ENCODE measurements at places on chromosomes 13 and 19.
A peak's percentile ranks its signal among the peaks of the same experiment; 100 is the strongest.

GRCh38 chr13:21149568-21149967, 26.8 kb downstream of the SKA3 start:
- no peak for DNase-seq

DNA sequence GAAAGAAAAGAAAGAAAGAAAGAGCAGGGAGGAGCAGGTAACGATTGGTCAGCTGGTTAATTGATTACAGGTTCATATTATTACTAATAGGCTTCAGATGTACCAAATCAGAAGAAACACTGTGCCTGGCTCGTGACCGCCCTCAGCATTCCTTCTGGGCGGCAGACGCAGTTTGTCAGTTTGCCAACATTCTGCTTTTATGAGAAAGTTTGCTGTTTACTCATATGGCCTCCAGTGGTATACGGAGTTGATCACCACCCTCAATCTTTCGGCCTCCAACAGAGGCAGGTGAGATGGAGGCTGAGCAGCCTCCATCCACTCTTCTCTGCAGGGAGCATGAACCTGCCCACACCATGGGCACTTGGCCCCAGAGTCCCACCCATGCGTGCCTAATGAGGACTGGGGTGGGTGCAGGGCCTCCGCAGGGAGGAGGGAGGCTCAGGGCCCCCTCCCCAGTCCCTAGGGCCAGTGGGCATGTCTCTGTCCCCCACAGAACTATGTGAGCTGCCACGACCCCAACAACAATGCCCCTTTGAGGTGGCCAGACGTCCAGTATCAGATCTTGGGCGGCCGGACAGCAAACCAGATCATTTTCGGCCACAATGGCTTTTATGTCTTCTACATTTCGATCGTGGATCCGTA, 8.8 kb downstream of the PRR22 start:
- DNase-seq, result no peak

- DNase-seq, result no peak
Observed at GRCh38 chr13:20354722-20355121, 122.6 kb upstream of the GJB6 start.

GRCh38 chr19:55341171-55341588, 1.5 kb downstream of the KMT5C start:
- peak; percentile 38 for DNase-seq

DNA sequence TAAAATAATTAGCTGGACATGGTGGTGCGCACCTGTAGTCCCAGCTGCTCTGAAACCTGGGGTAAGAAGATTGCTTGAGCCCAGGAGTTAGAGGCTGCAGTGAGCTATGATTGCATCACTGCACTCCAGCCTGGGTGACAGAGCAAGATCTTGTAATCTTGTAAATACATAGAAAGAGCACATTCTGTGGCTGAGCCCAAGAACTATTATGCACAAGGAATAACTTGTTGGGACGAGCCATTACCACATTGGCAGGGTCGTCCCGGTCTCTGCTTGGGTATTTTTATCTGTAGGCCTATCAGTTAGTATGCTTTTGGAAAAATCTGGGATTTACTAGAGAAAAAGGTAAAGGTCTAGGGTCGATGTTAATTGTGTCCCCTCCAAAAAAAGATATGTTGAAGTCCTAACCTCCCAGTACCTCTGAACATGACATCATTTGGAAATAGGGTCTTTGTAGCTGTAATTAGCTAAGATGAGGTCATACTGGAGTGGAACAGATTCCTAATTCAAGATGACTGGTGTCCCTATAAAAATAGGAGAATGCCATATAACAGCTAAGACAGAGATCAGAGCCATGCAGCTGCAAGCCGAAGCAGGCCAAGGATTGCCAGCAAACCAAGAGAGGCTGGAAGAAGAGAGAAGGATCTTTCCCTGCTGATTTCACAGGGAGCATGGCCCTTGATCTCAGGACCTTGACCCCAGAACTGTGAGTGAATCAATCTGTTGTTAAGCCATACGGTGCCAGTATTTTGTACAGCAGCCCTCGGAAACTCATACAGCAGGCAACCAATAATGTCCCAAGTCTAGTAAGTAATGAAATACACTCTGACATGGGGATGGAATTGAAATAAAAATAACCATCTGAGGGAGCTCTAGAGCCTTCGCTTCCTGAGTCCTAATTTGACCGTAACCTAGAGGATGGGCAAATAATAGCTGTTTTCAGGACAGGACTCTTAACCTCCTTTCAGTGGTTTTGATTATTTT, 77.0 kb downstream of the TM9SF2 start:
- DNase-seq, result no peak

DNA sequence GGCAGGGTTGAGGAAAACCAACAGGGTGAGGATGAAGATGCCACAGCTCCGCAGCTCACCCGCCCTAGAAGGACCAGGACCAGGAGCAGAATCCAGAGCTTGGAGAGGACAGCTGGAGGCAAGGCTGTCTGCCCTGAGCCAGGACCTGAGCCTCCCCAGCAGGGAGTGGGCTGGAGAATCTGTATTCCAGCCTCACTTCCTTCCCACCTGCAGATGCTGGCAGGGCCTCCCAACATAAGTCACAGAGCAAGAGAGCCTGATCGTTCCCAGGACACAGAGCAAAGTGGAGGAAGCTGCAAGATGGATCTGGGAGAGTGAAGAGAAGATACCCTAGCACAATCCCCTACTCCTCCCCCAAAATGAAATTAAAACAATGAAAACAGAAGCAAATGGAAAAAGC, 61.7 kb upstream of the WASF3 start:
- no peak for DNase-seq

DNA sequence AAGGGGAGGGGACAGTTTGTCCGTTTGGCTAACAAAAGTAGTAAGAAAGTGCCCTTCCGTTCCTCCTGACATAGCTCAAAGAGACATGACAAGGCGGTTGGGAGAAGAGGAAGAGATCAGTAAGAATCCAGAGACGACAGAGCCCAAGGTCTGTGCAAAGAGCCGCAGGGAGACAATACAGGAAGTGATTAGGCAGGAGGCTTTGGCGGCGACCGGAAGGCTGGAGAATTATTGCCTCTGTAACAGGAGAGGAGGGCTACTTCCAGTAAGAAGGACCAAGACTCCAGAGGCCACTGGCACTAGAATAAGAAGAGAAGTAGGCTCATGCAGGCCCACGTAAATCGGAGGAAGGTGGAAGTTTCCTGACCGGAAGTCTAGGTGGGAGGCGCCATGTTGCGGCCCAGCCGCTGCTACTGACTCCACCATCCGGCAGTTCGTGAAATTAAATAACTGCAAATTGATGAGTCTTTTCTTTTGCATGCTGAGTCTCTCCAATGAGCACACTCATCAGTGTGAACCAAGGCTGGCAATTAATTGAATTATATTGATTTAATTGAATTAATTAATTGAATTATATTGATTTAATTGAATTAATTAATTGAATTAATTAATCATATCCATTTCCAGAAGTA, 9.9 kb downstream of the RFX2 start:
- peak; percentile 24 for DNase-seq

GRCh38 chr13:50919277-50919676, 9.7 kb downstream of the RNASEH2B start:
- DNase-seq, result no peak

DNA sequence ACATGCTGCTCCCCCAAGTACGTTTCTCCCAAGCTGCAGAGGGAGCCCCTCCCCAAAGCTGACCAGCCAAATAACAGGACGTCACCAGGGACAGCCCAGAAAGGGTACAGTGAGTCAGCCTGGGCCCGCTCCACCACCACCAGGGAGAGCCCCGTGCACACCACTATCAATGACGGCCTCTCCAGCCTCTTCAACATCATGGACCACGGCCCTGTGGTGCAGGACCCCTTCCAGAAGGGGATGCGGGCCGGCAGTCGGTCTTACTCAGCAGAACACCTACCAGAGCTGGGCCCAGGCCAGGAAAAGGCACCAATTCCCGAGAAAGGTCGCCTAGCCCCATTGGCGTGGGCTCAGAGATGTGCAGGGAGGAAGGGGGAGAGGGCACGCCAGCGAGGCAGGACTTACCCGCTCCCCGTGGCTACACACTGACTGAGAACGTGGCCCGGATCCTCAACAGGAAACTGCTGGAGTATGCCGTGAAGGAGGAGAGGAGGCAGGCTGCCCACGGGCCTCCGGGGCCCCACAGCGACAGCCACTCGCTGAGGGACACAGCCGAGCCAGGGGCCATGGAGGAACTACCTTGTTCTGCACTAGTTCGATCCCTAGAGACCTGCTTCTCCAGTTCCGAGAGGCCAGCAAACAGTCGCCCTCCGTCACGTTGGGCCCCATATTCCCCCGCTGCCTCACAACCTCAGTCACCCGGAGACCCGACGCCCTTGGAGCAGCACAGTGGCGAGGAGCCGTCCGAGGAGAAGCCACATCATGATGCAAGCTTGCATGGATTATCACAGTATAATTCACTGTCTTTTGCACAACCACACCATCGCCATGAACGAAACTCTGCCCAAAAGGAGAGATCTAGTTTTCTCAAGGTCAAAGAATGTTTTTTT, 815.9 kb upstream of the KLHL1 start:
- DNase-seq, result no peak

DNA sequence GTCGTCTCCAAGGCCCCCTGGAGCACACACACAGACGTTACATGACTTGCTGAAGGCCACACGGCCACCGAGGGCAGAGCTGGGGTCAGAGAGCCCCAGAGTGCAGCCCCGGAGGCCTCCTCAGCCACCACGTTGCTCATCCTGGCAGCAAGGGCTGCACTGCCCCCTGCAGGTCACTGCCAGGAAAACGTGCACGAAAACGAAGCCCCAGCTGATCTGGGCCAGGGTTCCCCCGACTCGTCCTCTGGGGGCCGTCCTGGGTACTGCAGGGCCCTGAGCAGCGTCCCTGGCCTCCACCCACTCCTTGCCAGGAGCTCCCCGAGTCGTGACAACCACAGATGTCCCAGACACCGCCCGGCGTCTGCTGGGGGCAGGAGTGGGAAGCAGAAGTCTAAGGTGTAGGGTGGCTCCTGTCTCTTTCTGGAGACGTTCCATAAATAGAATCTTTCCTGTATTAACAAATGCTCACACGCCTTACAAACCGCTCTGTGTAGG, 3.4 kb downstream of the TPGS1 start:
- peak; percentile 93 for DNase-seq

- no peak for DNase-seq
Observed at GRCh38 chr13:106310291-106310865, 225.1 kb downstream of the EFNB2 start.

DNA sequence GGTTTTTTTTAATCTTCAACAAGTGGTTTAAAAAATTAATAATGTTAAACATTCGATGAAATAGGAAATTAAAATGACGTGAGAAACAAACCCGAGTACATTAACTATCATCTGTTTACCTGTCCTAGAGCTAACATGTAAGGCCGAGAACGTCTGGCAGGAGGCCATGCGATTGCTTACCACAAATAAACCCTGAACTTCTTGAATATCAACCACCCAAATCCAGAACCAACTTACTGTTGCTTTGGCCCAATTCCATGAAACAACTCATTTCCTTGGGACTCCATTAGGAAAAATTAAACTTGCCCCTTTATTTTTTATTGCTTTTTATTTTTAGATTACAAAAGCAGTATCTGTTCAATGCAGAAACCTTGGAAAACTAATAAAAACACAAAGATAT, 228.9 kb upstream of the IRS2 start:
- no peak for DNase-seq

DNA sequence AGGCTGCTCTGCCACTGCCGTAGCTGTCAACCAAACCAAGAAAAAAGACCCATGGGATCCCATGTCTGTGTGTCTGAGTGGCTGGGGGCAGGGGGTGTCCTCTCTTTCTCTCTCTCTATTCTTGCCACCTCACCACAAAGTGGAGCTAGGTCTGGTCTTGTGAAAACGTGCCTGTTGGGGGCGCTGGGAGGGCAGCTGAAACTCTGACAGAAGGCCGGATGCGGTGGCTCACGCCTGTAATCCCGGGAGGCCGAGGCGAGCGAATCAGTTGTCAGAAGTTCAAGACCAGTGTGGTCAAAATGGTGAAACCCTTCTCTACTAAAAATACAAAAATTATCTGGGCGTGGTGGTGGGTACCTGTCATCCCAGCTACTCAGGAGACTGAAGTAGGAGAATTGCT, 29.2 kb downstream of the ZNF146 start:
- no peak for DNase-seq

- DNase-seq, result no peak
Observed at GRCh38 chr19:4523306-4524110, 5.2 kb upstream of the PLIN4 start.

DNA sequence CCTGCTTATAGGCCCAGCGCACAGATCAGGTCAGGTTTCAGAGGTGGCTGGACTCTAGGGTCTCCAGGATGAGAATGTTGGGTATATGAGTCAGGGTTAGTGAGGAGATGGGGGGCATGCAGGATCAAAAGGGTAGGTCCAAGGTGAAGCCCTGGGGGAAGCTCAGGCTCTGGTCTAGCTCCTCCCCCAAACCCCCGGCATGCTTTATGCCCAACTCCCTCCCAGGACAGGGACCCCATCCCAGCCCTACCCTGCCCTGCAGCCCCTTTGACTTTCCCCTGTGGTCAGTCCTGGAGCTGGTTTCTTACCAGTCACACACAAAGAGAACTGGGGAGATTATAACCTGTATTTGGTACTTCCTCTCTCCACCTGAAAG, 9.8 kb upstream of the CEACAM18 start:
- no peak for DNase-seq

GRCh38 chr13:51666839-51667238, 82.6 kb downstream of the WDFY2 start:
- no peak for DNase-seq

- no peak for DNase-seq
Observed at GRCh38 chr13:46378411-46378810, 8.6 kb downstream of the RUBCNL start.

DNA sequence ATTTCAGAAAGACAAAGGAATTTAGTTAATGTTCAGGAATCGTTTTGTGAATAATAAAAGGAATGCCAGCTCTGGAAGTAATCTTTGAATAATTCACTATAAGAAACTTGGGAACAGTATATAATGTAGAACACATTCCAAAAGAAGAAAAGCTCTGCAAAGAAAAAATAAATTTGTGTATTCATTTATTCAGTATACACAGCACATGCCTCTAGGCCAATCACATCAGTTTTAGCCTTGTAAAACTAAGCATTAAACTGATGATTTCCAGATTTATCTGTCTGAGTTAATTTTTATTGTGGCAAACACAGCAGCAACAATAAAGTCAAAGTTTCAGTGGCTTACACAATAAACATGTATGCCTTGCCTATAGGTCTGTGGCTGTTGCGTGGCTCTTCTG, 5.7 kb upstream of the RXFP2 start:
- DNase-seq, result no peak

DNA sequence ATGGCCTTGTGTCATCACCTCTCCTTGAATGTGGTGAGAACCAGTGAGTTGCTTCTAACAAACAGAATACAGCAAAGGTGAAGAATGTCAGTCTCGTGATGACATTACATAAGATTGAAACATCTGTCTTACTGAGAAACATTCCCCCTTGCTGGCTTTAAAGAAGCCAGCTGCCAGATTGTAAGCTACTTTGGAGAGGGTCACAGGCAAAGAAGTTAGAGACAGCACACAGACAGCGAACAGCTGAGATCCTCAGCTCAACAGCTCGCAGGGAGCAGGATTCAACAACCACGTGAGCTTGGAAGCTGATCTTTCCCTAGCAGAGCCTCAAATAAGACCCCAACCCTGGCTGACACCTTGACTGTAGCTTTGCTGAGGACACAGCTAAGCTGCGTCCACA, 367.9 kb downstream of the LIG4 start:
- no peak for DNase-seq
